ELF-1 (cell line): ENCODE measurements at places on chromosomes 12 and 14.

- no peak for DNase-seq
These were observed 4.8 kb downstream of the CDKN1B start for GRCh38 chr12:12721814-12722434.

DNA sequence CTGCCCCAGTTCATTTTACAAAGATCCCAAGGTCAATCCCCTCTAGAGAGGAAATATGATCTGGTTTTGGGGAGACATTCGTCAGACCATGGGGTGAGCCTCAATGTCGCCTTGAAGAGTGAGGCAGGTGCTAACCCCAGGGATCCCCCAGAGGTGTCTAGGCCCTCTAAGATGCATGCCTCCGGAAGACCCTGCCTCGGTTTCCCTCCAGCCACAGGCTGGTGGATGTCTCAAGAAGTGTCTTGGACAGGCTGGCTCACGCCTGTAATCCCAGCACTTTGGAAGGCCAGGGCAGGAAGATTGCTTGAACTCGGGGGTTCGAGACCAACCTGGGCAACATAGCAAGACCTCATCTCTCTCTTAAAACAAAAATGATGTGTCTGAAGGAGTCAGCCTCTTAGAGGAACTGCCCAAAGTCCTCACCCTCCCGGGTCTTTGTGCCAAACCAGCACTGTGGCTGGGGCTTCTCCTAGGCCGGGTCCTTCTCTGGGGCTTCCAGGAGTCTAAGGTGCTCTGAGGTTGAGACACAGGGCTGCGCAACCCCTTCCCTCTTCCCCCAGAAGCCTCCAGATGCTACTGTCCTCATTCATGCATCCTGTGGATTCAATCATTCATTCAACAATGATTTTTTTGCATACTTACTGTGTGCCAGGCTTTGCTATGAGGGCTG lies 24.7 kb upstream of the BEGAIN start:
- no peak for DNase-seq

- peak; percentile 28 for DNase-seq
These were observed 16.3 kb upstream of the IRF2BPL start for GRCh38 chr14:77044783-77045237.

GRCh38 chr12:112988224-112988623 lies 9.9 kb downstream of the OAS2 start:
- DNase-seq: no peak

DNA sequence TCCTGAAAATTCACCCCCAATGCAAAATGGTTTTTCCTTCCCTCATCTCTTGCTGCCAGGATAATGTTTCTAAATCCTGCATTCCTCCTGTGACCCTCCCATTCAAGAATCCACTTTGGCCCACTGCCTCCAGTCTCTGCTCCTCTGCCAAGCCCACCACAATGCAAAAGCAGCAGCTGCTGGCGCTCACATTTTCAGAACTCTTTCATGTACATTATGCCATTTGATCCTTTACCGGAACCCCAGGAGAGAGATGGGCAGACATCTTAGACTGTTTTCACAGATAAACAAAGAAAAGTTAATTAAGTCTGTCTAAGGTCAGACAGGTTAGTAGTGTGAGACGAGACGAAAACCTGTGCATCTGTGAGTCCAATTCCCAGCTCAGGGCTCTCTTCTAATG lies 12.9 kb downstream of the LRIG3 start:
- no peak for DNase-seq

GRCh38 chr12:111221062-111222026 lies 147.6 kb downstream of the PHETA1 start:
- DNase-seq: no peak

- no peak for DNase-seq
These were observed 9.4 kb downstream of the MYBPC1 start for GRCh38 chr12:101604132-101604531.

DNA sequence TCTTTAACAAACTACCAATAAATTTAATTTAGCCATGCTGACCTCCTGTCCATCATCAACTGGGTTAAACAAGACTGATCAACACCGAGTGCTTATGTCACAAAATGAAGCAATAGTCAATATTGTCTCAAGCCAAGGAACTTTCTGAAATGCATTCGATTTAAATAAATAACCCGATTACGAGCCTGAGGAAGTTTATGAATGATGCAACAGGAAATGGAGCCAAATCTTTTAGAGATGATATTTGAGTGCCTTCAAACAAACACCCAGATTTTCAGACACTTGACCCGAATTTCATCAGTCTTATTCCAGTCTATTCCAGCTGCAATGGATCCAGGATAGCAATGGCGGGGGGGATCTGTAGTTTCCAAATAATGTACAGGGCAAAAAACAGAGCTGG lies 27.9 kb downstream of the FAR2 start:
- no peak for DNase-seq

DNA sequence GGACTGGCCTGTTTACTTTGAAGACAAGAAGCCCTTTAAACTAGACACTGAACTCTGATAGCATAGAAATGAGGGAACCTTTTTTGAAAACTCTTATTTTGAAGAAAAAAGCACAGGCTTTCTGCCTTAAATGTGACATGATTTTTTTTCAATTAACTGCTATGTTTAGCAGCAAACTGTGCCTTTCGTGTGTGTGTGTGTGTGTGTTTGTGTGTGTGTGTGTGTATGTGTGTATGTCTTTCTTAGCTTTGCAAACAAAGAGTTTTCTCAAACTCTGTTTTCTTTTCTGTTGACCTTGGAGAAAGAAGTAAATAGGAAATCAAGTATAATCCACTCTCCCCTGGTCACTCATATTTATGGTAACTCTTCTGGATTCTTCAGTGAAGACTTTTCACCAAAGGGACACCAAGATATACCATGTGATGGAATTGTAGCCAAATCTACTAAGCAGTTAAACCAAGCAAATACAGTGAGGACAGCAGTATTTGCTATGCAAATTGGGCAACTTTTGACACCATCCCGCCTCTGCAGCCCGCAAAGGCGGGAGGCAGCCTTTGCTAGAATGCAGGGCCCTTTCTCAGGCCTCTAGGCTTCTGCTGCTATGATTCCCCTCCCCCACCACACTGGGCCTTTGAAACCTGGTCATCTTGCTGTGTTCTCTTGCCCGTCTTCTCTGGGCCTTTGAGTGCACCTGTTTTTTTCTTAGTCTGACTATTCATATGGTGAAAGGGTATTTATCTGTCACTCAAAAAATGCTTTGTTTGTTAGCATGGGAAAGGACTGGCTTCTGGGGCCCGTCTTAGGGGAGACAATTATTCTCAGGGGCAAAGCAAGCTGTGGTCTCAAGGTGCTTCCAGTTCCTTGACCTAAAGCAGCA lies 107.9 kb downstream of the MYRFL start:
- peak; percentile 90 for DNase-seq

DNA sequence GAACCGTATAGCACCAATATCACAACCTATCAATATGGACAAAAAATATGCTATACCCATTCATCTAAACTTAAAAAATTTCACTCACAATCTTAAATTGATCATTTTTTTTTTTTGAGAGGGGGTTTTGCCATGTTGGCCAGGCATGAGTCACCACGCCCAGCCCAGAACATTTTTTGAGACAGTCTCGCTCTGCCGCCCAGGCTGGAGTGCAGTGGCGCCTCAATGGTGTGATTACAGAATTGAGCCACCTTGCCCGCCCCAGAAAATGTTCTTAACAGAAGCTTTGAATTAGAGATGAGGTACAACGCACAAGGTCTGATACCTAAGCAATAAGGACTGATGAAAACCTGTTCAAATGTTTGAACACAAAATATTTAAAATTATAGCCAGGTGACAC lies 15.8 kb upstream of the ATP5F1B start:
- DNase-seq: no peak

GRCh38 chr12:39144613-39145061 lies 239.2 kb upstream of the CPNE8 start:
- DNase-seq: peak; percentile 63

DNA sequence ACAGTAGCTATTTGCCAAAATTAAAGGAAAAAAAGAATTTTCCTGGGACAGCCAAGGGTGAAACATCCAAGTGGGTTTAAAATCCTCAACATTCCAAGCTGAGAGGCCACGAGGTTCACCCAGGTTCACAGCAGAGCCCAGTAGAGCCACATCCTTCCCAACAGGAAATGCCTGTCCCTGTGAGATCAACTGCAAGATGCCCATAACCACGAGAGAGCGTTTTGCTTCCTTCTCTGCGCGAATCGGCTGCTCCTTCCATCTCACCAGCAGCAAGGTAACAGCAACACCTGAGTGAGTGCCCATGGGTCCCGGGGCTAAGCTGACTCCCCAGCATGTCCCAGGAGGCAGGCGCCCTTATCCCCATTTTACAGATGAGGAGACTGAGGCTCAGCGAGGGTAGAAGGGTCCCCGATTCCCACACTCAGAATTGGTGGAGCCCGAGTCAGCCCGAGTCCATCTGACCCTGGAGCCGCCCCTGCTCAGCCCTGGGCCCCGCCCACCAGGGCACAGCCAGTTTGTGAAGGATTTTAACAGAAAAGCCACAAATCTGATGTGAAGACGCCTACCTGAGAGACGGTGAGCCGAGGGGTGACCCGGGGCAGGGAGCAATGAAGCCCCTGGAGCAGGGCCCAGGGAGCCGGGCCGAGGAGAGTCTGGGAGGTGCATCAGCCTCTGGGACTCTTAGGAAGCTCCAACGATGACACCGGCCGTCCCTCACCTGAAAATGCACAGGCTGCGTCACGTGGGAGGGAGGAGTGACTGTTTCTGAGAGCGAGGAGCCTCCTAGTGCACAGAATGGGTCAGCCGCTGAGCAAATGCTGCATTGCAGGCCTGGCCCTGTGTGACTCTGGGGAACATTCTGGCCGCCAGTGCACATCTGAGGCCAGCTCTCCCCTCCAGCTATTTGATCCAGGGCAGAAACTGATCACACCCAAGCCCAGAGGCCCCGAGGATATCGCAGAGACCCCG lies 236.9 kb upstream of the SFSWAP start:
- DNase-seq: peak; percentile 78

GRCh38 chr12:26798023-26798422 lies 35.0 kb downstream of the ITPR2 start:
- no peak for DNase-seq
